Foreskin keratinocyte (primary cell): ENCODE measurements at places on chromosomes 7 and 10. TPM values are rescaled to one million over a fixed set of nuclear protein-coding genes. Genes with fewer than 3 reads are reported as not detected.

The GPR15LG gene
- 0.32 TPM in 1 of 2 replicates, not detected in the other for total RNA-seq

The SPDYE16 gene
- not detected in 2 replicates for total RNA-seq

The FAM237B gene
- not detected in 2 replicates for total RNA-seq

The GNGT1 gene
- total RNA-seq, result not detected in 2 replicates

The PPIF gene
- total RNA-seq, result 93.2 and 99.0 TPM in 2 replicates

The CYP2E1 gene
- 0.18 and 0.27 TPM in 2 replicates for total RNA-seq
